ENCODE measurements at places on chromosomes 1 and 21. TPM values are rescaled to one million over a fixed set of nuclear protein-coding genes. Genes with fewer than 3 reads are reported as not detected.

DNA sequence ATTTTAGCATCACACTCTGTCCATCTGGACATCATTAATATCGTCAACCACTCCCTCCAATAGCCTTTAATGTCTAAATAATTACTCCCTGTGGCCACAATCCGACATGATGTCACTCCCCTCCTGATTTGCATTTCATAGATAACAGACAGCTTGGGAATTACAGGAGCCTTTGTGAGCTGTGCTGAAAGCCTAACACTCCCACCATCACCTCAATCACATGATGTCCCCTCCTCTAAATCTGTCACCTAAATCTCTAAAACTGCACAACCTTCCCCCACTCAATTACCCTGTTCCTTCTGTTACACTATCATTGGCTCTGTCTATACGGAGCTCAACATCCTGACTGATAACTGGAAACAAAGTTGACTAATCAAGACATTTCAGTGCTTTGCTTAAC lies 14.3 kb downstream of the NHLH2 start:
- DNase-seq, result no peak

Gene FAM78B
- total RNA-seq, result 0.86 TPM

Gene HSD3B2
- total RNA-seq, result not detected

Gene FHAD1
- 0.53 TPM for total RNA-seq

Gene BEND5
- total RNA-seq, result 0.34 TPM

- no peak for DNase-seq
Measured at GRCh38 chr1:153938996-153939395, 7.5 kb downstream of the DENND4B start.

DNA sequence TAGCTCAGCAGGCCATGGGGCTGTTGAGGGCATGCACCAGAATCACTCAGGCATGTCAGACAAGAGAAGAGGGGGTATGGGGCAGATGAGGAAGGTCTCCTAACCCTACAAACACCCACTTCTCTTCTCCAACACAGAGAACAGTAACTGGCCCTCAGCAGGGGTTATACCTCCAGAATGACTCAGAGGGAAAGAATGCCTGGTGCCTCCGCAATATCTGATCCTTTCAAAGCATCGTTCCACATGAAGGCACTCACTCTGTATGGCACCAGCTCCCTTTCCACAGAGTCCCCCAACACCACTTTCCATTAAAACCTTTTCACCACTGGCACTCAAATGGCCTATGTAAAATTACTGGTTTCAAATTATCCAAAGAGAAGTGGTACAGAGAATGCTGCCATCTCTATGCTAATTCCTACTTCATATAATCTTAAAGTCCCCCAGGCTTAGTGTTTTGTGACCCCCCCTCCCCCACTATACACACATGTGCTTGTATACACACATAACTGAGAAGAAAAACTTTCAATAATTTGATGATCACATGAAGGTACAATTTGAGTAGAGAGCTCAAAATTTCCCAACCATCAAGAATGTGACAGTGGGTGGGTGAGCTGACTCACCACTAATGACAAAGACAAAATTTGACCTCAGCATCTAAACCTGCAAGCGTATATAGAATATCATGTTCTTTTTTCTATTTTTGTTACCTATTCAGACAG lies 91.5 kb downstream of the SIPA1L2 start:
- DNase-seq, result no peak

DNA sequence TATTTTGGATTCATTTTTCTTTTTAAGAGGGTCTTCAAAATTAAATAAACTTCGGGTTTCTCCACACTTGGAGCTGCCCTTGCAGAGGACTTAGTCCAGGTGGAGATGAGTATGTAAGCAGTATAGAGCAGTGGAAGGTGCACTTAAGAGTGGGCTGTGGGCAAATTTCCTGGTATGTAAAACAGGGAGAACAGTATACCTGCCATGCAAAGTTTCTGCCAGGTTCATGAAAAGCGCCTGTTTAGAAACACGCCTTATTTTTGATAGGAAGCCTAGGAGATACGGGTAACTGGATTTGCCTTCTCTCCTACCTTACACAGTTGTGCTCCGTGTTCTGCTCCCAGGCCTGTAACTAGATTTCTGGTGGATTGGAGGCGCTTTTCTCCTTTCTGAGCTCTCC lies 1.2 kb downstream of the KDM4A start:
- DNase-seq, result no peak
